ENCODE measurements at places on chromosomes 6 and 20. TPM values are rescaled to one million over a fixed set of nuclear protein-coding genes. Genes with fewer than 3 reads are reported as not detected.

The COL11A2 gene
- 0.14 TPM for total RNA-seq

The MLN gene
- total RNA-seq = not detected

The SAMD5 gene
- total RNA-seq = 0.43 TPM

The CD24 gene
- total RNA-seq = 0.57 TPM

The LY6G5B gene
- 2.1 TPM for total RNA-seq

The SEL1L2 gene
- total RNA-seq = not detected

The F13A1 gene
- total RNA-seq = not detected

The SSR1 gene
- total RNA-seq = 71.4 TPM

The TTK gene
- total RNA-seq = 2.8 TPM

The GSTA4 gene
- total RNA-seq = 37.3 TPM

The GID8 gene
- total RNA-seq = 29.7 TPM

The ABHD16B gene
- not detected for total RNA-seq

The CRIP3 gene
- not detected for total RNA-seq

The QRSL1 gene
- 9.1 TPM for total RNA-seq

The FRMD1 gene
- total RNA-seq = not detected

The HLA-DMB gene
- under 0.01 TPM for total RNA-seq

The TOX2 gene
- total RNA-seq = 1.1 TPM

The C2 gene
- total RNA-seq = 5.4 TPM

The FAM83C gene
- not detected for total RNA-seq
